Stimulated activated CD4-positive, alpha-beta T cell treated with anti-CD3 and anti-CD28 coated beads, TNF-alpha, amount 100 ng/mL, for 24 hours (primary cell): ENCODE measurements at places on chromosomes 7 and 10.
A peak's percentile ranks its signal among the peaks of the same experiment; 100 is the strongest.

DNA sequence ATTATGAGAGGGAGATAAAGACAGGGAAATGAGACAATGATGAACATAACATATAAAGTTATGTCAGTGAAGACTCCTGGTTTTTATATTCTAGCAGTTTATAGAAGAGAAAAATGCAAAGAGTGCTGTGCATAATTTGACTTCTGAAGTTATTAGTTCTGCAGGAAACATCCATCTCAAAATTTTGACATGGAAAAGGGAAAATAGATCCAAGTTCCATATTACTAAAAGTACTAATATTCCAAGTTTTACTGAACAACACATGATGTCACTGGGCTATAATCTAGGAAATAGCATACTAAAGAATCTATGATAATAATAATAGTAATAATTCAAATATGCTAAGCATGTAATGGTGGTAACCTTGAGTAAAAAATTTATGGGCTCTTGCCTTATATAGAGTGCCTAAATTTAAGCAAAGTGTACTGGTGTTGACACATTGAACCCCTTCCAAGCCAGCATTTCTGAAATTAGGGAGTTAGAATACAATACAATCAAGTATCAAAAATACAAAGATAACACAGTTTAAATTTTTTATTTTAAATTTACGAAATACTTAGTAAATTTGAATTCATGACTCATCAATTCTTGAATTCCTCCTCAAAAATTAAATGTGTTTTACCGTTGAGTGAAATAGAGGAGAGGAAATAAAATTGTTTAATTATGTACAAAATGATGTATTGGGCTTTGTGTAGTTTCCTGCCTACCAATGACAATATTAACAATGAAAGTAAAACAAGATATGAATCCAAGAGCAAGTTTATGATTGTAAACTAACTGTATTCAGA, 102.8 kb upstream of the KCND2 start:
- DNase-seq = no peak

GRCh38 chr7:22481726-22482125, 18.3 kb downstream of the STEAP1B start:
- DNase-seq = no peak

- DNase-seq = no peak
Observed at GRCh38 chr7:6071406-6071805, 40.2 kb downstream of the ANKRD61 start.

GRCh38 chr7:122305475-122306319, 1.1 kb upstream of the FEZF1 start:
- DNase-seq = no peak

DNA sequence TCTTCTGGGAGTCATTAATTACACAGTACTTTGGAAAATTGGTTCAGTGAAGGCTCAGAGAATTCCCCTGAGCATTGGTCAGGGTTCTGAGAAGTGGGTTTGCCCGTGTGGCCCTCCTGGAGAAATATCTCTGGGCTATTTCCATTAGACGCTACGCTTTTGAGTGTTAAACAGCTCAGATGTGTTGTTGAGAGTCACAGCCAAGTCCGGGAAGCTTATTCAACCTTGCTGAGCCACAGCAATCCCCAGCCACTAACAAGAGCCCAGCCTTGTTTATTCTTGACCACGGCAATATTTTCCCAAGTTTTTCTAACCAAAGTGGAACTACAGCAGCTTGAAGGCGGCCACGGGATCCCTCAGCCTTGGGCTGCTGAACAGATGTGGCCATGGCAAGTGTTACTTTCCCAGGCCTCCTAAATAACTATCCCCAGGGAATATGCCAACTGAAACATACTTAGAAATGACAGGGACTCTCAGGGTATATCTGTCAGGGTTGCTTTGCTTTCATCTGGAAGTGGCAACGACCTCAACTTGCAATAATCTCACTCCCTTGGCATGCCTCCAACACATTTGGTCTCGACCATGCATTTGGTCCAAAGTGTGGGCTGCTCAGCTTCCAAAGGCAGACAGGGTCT, 214.7 kb downstream of the EMX2 start:
- no peak for DNase-seq

DNA sequence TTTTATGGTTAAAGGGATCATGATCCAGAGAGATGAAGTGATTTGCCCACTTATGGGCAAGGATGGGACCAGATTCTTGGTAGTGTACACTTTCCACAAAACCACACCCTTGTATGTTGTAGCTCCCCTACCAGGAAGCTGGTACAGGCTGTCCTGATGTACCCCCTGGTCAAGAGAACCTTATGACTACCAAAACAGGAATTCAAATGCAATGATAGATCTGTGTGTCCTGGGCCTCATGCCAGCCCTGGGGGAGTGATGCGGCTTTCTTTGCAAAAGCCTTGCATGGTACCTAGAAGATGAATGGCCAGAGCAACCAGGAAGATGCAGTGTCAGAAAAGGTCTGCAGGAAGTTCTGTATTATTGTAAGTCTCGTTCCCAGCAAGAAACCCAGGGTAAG, 94.9 kb upstream of the AGK start:
- no peak for DNase-seq

GRCh38 chr7:142557971-142558582, 191.2 kb upstream of the PRSS1 start:
- DNase-seq = no peak

GRCh38 chr7:77458786-77459185, 42.6 kb upstream of the GSAP start:
- DNase-seq = no peak

- DNase-seq = no peak
Observed at GRCh38 chr7:82406937-82407336, 36.6 kb downstream of the CACNA2D1 start.

GRCh38 chr7:87339373-87339897, 6.0 kb upstream of the CROT start:
- DNase-seq = no peak

- no peak for DNase-seq
Observed at GRCh38 chr10:103543617-103544525, 50.4 kb downstream of the NEURL1 start.

- no peak for DNase-seq
Observed at GRCh38 chr7:220151-220841, 27.9 kb downstream of the FAM20C start.

- no peak for DNase-seq
Observed at GRCh38 chr10:21522631-21523406, 2.7 kb downstream of the SKIDA1 start.

DNA sequence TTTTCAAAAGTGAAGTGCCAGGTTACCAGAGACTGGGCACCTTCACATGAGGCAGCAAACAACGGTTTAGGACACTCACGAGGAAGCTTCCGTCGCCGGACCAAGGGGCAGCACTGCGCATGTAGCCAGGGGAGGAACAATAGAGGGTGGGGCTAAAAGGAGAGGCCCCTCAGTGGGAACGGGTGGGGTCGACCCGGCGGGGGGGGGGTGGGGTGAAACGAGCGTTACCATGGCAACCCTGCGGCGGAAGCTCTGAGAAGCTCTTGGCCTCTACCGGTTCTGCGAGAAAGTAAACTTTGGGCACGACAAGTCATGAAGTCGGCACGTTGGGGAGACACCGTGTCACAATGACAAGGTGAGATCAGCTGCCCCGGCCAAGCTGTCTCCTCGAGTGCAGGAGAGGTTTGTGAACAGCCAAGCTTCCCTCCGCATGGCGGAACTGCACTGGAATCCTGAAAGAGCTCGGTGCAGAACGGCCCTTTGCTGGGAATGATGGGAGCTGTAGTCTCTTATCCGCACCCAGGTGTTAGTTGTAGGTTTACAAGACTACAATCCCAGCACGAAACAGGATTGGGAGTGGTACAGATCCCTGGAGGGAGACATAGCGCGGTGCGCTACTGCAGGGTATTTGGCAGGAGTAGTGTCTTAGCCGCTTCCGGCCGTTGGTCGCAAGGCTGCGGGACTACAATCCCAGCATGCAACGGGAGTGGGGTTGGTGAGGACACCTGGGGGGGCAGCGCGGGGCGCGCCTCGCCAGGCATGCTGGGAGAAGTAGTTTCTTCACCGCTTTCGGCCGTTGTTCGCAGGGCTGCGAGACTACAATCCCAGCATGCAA, 72.8 kb upstream of the ZNF722 start:
- peak; percentile 87 for DNase-seq

DNA sequence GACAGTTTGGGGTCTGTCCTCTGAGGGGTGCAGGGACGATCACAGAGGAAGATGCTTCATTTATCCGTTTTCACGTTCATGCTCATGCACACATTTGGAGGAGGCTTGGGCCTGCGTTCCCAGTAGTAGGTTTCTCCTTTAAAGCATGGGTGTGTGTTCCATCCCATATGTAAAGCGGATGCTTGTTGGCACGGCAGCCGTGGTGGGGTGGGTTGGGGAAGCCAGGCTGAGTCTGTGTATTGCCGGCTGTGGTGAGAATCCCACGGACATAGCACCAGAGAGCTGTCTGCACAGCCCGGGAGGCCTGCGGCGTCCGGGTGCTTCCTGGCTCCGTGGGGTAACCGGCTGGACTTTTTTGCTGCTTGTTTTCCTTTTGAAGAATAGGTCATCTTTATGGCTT, 440 bp downstream of the JAKMIP3 start:
- no peak for DNase-seq

GRCh38 chr7:140358412-140359051, 39.8 kb downstream of the SLC37A3 start:
- peak; percentile 15 for DNase-seq

DNA sequence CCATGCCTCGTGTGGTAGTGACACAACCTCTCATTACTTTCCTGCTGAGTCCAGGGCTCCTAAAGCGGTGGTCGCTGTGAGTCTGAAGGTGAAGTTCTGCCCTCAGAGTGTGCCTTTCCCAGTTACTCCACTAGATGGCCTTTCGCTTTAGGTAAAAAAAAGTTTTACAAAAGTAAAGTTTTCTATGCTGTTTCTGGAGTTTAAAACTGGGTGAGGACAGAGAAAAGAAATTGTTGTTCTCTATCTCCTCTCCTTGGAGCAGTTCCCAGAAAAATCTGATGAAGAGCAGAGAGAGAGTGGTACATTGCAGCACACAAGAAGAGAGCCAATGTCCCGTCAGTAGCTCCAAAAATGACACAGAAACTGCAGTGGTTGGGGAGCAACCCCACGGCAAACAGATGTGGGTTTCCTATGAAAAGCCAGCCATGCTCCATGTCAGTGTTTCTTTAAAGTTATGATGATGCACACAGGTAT, 257.1 kb downstream of the GLI3 start:
- no peak for DNase-seq

DNA sequence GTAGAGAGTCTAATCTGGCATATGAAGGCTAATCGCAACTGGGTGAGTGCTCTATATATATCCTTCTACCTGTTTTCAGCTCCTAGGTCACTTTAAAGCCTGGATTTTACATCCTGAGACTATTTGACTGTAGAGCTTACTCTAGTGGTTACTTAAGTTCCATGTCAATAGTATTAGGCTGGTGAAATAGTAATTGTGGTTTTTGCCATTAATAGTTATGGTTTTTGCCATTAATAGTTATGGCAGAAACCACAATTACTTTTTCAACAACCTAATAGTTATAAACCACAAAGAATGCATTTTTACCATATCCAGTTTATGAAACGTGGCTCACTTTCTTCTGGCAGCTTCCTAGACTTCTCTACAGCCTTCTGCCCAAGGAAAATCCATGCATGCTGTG, 263.1 kb upstream of the KIAA1217 start:
- DNase-seq = no peak

- no peak for DNase-seq
Observed at GRCh38 chr7:158685693-158686092, 18.9 kb downstream of the NCAPG2 start.

DNA sequence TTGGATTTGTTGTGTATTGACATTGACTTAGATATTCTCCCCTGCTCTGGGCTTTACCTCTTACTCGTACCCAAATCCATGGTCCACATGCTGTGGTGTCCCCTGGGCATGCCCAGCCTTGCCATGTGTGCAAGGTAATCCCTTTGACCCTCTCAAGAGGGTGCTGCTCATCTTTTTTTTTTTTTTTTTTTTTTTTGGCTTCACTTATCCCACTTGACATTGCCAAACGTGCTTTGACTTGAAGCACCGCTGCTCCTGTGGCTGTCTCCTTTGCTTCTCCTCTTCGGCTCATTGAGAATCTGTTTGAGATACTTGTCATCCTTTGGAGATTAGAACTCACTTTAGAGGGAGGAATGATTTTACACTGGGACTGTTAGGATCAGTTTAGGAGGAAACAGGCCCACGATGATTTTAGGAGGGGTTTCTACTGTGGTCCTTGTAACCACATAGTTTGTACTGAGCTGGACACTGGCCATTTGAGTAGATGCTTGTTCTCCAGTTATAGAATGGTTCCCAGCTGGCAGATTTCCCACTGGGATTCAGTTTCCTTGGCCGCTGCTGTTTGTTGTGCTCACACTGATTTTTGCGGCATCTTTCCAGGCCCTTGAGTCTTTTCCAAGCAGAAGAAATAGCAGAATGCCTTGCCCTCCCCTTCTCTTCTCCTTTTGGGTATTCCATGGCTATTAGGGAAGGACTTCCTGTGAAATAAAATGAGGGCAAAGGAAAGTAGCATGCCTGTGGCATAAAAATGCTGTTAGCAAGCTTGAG, 184.8 kb downstream of the AUTS2 start:
- no peak for DNase-seq

- DNase-seq = no peak
Observed at GRCh38 chr7:76222839-76223238, 21.1 kb downstream of the SRRM3 start.

DNA sequence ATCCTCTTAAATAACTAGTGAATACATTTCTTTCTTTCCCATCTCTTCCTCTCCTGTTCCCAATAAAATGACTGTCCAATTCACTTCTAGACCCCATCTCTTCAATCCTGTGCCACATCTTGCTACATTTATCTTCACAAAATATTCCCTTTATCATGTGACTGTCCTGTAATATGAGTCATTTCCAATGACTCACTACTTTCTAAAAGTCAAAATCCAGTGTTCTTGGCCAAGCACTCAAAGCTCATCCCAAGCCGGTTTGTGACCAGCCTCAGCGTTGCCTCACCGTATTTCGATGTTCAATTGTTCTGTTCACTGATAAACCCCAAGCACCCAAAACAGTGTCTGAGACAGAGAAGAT, 104.7 kb downstream of the PARD3 start:
- no peak for DNase-seq

GRCh38 chr7:1889556-1890181, 219.6 kb downstream of the ELFN1 start:
- no peak for DNase-seq

- no peak for DNase-seq
Observed at GRCh38 chr7:154198481-154198880, 146.3 kb downstream of the DPP6 start.

DNA sequence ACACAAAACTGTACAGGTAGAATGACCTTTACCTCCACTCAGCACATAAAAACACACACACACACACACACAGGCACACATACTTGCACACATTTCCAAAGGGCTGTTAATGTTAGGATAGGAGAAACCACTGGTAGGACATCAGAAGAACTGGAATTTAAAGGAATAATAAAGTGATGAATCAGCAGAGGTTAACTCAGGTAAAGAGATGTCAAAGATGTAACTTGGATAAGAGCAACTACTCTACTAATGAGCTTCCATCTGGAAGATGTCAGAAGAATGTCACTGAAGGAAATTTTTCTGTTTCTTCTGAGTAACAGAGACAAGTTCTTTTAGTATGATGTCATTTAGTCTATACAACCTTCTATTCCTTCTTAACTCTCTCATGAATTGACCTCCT, 26.4 kb upstream of the GPR37 start:
- DNase-seq = no peak
